ENCODE measurements at places on chromosomes 2 and 18.

GRCh38 chr2:39419282-39420223 lies 17.5 kb downstream of the MAP4K3 start:
- no peak for DNase-seq

DNA sequence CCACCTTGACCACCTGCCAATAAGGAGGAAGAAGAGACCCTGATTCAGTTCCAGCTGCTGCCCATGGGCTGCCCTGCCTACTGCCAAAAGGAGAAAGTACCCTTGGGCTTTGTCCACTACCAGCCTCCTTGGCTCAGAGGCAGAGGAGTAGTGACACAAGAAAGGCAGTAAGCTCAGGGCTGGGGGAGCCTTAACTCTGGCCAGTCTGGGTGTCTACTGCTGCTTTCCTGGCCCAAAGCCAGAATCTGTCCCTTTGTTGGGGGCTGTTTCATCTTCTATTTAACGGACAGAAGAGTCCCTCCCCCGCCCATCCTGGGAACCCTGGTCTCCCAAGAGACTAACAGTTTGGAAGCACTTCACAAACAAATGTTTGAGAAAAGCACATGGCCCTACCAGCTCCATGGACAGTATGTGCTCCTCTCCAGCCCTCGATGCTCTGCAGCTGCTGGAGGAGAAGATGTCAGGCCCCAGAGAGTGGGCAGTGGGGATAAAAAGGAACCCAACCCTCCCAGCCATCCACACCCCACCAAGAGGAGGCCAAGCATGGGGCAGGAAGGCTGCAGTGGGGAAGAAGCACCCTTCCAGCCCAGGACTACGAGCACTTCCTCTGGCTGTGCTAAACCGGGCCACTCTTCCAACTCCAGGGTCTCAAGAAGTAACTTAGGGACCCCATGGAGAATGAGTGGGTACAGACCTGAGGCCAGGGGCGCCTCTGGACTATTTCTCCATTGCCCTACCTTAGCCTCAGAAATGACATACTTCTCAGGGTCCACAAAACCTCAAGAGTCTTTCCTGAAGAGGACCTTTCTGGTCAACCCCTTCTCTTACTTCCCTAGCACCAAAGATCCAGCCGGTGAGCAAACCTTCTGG lies 1.2 kb downstream of the ATG9A start:
- no peak for DNase-seq

- no peak for DNase-seq
Measured at GRCh38 chr18:5542515-5543035, 1.2 kb downstream of the EPB41L3 start.

GRCh38 chr18:56522816-56523215 lies 115.6 kb downstream of the TXNL1 start:
- no peak for DNase-seq

DNA sequence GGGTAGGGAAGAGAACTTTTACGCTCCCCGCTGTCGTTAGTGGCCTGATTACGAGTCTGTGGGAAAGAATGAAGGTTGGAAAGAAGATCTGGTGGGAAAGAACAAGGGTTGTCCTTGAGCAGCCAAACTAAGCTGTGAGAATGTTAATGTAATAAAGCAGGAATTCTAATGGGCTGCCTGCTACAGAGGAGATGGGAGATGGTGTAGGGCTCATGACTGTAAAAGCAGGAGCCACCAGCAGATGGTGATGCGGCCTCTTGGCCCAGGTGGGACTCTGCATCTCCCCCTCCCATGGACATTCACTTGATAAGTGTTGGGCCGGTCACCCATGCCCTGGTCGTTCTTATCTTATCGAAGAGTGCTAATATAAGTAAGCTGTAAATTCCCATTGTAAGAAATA lies 150.0 kb downstream of the NEDD4L start:
- DNase-seq: no peak

DNA sequence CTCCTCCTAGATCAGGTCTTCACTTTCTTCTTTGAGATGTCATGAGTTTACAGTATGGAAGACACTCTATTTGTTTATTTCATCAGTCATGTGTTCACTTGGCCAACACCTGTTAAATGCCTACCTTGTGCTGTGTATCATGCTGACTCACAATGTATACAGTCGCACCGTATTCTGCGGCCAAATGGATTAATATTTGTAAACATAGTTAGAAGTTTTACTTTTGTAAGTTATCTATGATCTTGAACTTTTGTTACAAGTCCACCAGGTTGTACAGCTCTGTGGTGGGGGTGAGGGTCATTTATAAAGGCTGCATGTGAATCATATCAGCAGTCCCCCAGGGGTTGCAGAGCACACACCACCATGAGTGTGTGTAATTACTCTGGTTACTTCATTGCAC lies 408.7 kb upstream of the NRP2 start:
- no peak for DNase-seq

- DNase-seq: no peak
Measured at GRCh38 chr18:33835419-33835818, 257.4 kb downstream of the ASXL3 start.

DNA sequence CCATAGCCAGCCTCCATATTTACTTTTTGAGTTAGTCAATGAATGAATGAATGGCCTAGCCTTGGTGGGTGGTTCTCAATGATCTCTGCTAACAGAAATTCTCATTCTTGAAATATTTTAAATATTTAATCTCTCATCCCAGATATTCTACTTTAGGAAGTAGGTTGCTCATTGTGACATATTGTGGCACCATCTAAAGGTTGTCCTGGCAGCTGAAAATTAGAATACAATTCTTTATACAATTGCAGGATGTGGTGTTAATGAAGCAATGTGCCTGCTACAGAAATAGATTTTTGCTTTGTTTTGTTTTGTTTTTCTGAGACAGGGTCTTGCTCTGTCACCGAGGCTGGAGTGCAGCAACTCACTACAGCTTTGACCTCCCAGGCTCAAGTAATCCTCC lies 35.8 kb downstream of the SCG2 start:
- no peak for DNase-seq

DNA sequence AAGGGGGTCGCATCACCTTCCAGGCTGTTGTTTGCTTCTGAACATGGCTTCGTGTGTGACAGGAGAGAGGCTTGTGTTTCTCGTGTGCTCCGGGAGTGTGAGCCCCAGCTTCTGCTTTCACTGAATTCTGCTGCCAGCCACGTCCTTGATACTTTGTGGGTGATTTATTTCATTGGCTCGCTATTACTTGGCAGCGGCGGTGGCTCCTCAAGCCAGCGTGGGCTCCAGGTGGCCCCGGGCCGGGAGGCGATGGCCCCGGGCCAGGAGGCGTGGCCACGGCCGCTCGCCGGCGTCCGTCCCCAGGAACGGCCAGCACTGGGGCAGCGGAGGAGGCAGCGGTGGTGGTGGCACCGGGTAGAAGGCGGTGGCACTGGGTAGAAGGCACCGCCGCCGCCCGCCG lies 63.1 kb downstream of the NAPG start:
- no peak for DNase-seq

- no peak for DNase-seq
Measured at GRCh38 chr2:80429251-80429650, 124.7 kb upstream of the LRRTM1 start.

GRCh38 chr2:134231965-134232340 lies 21.9 kb upstream of the MGAT5 start:
- no peak for DNase-seq

GRCh38 chr18:74901362-74902146 lies 303.9 kb downstream of the ZNF407 start:
- no peak for DNase-seq

DNA sequence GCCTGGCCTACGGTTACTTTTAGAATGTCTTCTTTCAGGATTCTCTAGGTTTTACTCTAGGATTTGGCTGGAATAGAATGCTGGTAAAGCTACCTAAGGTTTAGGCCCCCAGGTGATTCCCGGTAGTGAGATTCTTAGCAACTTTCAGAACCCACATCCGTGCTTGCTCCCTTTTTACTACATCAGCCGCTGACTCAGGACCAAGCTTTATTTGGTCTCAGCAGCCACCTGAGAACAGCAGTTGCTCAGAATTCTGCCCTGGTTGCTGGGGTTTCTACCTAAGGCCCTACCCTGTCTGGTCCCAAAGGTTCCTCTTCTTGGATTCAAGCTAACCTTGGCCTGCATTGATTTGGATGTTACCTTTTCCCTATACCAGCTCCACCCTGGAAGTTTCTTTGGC lies 36.1 kb upstream of the NDUFV2 start:
- no peak for DNase-seq

DNA sequence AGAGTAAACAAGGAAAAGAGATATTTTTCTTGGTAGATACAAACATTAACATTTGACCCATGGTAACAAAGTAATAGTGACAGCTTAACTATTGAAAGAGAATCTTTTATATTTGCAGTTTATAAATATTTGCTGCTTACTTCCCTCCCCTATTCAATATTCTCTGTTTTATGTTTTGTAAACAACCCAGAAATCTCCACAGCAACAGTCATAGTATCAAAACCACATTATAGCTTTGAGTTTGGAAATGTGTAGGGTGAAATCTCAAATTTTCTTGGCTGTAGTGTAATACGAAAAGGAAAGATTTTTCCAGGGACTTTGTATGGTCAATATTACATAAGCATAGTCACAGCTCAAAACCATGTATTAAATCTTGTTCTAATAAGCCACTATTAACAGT lies 511.2 kb downstream of the METTL4 start:
- DNase-seq: no peak

- no peak for DNase-seq
Measured at GRCh38 chr2:104388296-104388695, 465.6 kb upstream of the POU3F3 start.

- DNase-seq: no peak
Measured at GRCh38 chr2:19774805-19775176, 127.0 kb downstream of the TTC32 start.

DNA sequence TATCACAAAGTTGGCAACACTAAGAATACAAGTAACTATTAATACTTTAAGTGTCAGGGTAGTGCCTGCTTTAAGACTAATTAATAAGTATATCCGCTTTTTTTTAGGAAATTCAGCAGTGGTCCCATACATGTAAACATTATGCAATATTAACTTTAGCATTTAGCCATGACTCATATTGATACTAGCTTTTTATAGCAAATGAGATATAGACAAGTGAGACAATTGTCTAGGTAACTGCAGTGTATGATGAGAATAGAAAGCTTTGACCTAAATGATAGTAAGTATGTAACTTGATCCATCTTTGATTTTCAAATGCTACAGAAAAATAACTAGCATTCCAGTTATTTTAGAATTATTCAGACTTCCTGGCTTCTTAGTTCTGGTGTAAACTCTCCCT lies 27.4 kb upstream of the VRK2 start:
- DNase-seq: no peak

DNA sequence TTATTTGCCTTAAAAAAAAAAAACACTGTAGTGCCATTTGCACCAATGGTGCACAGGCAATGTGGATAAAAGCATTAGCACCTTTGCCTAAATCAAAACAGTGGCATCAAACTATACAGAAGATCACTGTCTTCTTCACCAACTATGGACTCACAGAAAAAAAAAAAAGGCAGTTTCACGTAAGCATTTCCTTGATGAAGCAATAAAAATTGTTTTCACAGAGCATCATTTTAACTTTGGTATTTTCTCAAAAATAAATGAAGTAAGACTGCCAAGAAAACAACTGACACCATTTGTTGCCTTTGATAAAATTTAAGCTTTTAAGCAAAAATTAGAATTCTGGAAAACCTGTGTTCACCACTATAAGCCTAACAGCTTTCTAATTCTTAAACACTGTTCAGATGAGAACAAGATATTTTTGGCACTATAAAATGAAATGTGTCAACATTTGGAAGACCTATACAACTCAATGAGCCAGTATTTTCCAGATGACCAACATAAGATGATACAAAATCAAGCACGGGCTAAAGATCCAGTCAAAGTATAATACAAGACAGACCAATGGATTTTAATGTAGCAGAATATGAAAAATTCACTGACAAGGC lies 21.1 kb downstream of the METTL8 start:
- no peak for DNase-seq

GRCh38 chr2:70901227-70902066 lies 34.3 kb upstream of the ATP6V1B1 start:
- DNase-seq: no peak

DNA sequence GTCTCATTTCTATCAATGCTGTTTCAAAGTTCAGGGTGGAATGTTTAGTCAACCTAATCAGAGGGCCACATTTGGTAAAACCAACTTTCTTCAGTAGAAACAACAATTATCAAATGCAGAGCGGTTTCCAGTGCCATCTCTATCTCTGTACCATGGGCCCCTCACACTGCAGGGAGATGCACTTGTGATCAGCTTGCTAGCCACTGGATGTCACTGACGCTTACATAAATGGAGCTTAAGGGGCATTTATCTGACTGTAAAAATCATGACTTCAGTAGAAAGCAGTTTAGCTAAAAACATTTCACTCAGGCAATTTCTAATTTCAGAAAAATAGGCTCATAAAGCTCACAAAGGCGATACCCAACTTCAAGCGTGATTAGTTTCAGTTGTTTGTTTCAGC lies 678.0 kb downstream of the ZEB2 start:
- DNase-seq: no peak

DNA sequence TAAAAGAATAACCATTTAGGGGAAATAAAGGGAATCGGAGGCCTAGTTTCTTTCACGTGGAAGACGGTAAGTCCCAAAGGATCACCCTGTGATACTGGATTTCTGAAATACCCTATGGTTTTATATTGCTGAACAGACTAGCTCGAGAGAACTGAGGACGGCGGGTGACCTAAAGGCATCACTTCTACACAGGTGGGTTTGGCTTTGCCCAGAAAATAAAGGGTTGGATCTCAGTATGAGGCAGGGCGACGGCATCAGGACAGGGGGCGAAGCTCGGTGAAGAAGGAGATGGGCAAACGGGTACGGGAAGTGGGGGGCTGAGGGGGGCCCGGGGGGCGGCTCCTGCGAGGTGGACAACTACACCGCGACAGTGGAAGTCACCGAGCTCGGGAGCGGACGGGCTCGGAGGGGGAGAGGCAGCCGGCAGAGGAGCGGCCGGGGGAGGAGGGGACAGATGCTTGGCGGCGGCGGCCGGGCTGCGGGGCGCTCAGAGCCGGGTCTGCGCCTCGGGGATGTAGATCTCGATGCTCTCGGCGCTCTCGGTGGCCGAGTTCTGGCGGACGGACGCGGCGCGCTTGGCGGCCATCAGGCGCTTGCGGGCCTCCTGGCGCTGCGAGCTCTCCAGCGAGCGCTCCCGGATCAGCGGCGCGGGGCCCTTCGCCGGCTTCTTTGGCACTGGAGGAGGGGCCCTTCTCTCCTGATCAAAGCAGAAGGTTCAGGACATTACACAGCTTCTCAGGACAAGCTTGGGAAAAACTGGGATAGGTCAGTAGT lies 48.9 kb downstream of the TGIF1 start:
- DNase-seq: no peak

GRCh38 chr2:202941771-202942170 lies 29.7 kb downstream of the CARF start:
- DNase-seq: no peak
